ENCODE measurements at places on chromosomes 2 and 18.

GRCh38 chr2:237591141-237591881 lies 777 bp upstream of the RAB17 start:
- DNase-seq, result no peak

GRCh38 chr2:80670763-80671162 lies 366.2 kb upstream of the LRRTM1 start:
- no peak for DNase-seq

DNA sequence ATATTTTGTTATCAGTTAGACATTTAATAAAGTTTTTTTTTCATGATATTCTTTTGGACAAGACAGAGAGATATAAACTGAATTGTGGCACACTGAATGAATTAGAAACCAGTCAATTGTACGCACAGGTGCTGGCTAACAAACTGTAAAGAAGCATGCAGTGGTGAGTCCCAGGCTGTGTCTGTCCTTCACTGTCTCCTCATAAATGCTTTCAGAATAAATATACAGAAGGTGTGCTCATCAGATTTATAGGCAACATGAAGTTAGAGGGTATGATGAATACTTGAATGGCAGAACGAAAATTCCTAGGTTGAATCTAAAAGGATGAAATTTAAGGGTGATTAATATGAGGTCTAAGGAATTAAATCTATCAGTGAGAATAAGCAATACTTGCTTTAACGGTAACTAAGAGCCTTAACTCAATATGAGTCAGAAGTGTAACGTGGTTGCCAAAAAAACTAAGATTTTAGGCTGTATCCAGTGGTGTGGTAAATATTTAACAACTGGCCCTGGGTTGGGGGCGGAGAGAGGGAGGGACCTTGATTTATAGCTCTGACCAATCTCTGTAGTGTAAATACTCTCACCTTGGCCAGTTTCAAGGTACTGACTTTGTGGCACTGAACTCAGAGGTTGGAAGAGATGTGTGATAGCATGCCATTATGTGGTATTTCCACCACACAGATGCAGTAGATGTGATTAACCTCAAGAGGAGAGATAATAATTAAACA lies 41.9 kb upstream of the AAK1 start:
- no peak for DNase-seq

- no peak for DNase-seq
These were observed 131.0 kb downstream of the TCF4 start for GRCh38 chr18:55457028-55457427.

- peak; percentile 30 for DNase-seq
These were observed 8.4 kb downstream of the POMC start for GRCh38 chr2:25159949-25160348.

DNA sequence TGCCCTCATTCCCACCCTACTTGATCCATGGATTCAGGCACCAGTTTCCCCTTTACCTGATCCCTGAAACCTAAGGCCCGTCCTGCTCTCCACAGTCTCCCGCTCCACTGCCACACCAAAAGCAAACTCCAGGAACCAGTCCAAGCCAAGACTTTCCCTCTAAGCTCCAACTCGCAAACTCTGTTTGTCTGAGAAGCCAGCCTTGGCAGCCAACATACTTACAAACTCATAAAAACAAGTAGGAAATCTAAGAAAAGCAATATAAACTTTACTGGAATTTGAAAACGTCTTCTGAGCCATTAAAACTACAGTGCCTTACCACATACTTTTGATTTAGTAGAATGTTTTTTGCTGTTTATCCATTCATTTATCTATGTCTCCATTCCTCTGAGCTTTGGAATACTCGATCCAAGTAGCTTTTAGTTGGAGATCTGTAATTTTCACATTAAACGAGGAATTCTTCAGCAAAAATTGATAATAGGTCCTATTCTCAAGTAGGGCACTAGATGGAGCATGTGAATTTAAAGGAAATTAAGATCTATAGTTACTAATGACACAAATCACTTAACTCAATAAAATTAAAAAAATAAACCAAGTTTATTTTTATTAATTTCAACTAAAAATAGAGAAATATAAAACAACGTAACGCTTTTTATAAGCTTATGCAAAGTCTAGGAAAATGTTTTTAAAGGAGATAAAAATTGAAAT lies 199.7 kb downstream of the MYO3B start:
- no peak for DNase-seq

GRCh38 chr2:144490857-144491256 lies 29.1 kb downstream of the ZEB2 start:
- DNase-seq, result no peak

- DNase-seq, result peak; percentile 46
These were observed 123.7 kb upstream of the PPP1CB start for GRCh38 chr2:28627722-28628480.
